ENCODE measurements at places on chromosomes 3 and 15.

- DNase-seq: no peak
These were observed 144.8 kb downstream of the SUCLG2 start for GRCh38 chr3:67509471-67510075.

DNA sequence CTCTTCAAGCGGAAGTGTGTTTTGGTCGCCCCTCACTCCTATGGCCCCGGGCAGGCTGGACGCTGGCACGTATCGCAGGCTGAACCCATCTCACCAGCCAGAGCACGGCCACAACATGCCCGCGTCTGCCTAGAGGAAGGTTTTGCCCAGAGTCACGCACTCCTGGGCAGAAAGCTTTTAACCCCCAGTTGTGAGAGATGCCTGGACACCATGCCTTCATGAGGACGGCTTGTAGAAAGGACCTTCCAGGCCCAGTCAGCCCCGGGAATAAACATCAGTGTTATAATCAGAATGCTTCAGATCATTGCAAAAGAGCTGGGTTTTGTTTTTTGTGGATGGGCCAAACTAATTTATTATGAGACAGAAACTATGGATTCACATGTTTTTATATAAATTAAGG is 16.5 kb downstream of the CYFIP1 start:
- no peak for DNase-seq

DNA sequence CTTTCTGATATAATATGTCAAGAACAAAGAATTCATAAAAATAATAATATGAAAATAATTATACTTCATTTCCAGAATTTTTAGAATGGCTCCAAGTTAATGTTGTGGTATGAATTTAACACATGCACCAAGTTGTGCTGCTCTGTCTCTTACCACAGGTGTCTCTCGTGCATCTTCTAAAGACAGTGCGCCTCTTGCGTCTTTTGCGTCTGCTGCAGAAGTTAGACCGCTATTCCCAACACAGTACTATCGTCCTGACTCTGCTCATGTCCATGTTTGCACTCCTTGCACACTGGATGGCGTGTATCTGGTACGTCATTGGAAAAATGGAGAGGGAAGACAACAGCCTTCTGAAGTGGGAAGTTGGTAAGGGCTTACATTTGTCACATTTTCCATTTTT is 246.6 kb downstream of the KCNH8 start:
- no peak for DNase-seq

DNA sequence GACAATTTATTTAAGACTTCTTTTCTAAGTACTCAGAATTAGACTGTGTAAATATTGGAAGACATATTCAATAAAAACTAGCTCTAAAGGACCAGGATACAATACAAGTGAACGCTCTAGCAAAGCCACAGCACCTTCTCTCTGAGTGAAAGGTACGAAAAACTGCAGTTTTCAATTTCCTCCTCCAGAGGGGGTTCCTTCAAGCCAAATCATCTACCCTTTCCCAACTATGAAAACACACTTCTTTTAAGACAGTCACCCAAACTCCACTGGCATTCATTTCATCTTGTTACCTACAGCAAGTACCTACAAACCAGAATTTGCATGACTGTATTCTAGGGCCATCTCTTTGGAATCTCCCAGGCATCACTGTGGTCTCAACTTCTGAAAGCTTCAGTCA is 165.8 kb downstream of the ERC2 start:
- peak; percentile 7 for DNase-seq

GRCh38 chr3:164903820-164904451 is 174.4 kb downstream of the SI start:
- no peak for DNase-seq

- no peak for DNase-seq
These were observed 35.3 kb downstream of the TLE3 start for GRCh38 chr15:70062321-70062956.

DNA sequence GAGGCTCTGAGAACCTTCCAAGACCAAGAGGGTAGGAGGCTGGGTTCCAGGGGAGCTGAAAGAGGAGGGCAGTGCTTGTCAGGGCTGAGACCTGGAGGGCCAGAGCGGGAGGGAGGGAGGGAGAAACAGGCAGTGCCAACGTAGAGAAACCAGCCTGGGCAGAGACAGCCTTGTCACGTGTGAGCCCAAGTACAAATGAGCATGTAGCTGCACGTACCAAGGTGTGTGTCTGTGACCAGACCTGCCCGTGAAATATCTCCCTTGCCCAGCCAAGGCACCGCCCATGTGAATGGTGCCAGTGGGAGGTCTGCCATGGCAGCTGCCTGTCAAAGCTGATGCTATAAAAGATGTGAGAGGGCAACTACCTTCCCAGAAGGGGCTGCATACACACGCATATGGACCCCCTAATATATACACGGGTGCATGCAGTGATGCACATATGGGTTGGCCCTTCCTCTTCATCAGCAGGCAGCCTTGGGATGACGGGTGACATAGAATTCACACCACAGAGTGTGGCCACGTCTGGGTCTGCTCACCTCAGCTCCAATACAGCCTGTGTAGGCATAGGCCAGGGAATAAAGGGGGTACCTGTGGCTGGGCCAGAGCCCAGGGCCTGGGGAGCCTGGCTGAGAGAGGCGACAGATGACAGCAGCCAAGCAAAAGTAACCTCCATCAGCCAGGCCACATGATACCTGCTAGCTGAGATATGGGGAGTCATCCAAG is 7.8 kb upstream of the CTDSPL start:
- no peak for DNase-seq

Measured in endothelial cell (in vitro differentiated cells).